ENCODE measurements at places on chromosomes 16 and 17. TPM values are rescaled to one million over a fixed set of nuclear protein-coding genes. Genes with fewer than 3 reads are reported as not detected.

The CBX2 gene
- total RNA-seq = 1.7 TPM

The KRT17 gene
- total RNA-seq = 5.6 TPM

The ALDH3A1 gene
- not detected for total RNA-seq

The ASPA gene
- 2.2 TPM for total RNA-seq

The RHBDF1 gene
- 29.6 TPM for total RNA-seq

The MEOX1 gene
- total RNA-seq = 6.6 TPM

The TAT gene
- total RNA-seq = not detected

The SRL gene
- total RNA-seq = 0.83 TPM

The RRAD gene
- total RNA-seq = 64.9 TPM

The ODF4 gene
- total RNA-seq = not detected

DNA sequence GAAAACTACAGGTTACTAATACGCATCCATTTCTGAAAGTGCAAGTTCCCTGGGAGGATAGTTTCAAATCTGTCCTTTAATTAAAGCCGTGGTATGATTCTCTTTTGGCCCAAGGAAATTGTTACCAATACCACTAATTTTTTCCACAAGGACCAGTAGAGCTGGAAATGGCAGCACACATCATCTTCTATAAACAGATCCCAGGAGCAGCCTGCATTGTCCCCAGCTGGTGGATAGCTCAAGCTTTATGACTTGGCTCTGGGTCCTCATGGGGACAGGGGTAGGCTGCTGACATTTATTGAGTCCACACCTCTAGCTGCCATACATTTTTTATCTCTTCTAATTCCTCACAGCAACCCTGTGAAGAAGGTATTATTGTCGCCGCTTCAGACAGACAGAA is 35.8 kb upstream of the BHLHA9 start:
- no peak for DNase-seq

DNA sequence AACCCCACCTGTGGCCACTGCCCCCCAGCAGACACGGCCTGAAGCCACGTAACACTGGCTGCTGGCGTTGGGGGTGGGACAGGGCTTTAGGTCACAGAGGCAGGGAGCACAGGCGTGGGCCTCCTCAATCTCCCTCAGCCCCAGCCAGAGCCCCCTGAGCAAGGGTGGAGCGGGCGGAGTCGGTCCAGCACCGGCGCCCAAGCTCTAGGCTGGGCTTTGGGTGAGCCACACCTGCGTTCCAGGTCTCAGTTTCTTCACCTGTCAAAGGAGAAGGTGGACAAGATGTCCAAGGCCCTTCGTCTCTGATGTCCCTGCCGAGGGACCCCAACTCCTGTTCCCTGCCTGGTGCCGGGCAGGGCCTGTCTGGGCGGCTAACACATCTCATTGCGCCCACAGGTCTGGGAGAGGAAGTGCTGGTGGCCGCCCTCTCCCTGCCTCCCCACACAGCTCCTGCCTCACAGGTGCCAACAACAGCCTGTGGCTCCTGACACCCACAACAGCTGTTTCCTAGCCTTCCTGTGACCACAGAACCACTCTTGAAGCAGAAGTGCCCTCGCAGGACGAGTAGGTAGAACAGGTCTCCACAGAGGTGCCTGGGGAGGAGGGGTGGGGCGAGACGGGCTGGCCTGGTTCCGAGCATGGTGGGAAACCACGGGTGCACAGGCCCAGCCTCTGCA is 12.0 kb downstream of the FAM83G start:
- no peak for DNase-seq

GRCh38 chr17:79969906-79970305 is 65.8 kb downstream of the TBC1D16 start:
- DNase-seq = no peak

GRCh38 chr17:61519754-61520440 is 67.7 kb downstream of the TBX4 start:
- DNase-seq = no peak

DNA sequence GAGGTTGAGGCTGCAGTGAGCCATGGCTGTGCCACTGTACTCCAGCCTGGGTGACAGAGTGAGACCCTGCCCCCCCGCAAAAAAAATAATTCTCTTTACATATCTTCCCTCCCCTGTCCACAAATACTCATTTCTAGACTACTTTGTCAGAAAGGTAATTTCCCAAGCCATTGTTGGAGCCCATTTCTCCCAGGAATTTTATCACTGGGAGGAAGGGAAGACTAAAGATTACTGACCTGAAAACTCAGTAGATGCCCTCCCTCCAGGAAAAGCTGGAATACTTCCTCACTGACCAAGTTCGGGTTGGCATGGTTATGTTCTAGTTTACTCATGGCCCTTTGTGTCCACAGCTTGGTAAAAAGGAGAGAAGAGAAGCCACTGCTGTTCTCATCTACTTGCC is 4.1 kb downstream of the CALCOCO2 start:
- no peak for DNase-seq

DNA sequence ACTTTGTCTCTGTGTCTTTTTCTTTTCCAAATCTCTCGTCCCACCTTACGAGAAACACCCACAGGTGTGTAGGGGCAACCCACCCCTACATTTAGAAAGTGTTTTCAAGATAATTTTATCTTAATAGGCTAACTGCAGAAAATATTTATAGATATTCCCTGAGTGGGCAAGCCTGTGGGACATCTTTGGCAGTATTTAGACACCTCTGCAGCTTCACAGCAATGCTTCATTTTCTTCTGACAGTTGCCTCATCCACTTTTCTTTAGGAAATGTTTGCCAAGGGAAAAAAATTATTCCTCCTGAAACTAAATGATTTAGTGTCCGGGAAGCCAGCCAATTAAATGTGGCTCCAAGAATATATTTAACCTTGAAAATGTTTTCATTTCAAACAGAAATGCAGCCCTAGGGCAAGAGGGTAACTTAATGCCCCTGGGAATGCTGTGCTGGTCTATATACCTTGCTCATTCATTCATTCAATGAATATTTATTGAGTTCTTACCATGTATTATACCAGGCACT is 290.4 kb downstream of the ABCC12 start:
- no peak for DNase-seq

DNA sequence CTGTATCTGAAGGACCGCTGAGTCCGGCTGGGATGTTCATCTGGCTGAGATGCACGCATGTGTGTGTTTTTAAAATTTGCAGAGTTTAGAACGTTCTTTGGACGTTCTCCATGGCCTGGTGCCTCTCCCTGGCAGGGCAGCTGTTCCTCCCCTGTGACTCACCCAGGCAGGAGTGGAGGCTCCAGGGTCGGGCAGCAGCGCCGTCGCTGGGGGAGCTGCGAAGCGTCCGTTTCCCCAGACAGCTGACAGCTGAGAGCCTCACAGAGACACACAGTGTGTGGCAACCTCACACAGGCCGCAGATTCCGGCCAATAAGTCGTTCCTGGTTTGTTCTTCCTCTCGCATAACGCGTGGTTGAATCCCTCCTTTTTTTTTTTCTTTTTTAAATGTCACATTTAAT is 80.6 kb downstream of the OR1D5 start:
- DNase-seq = no peak

GRCh38 chr16:83797013-83797412 is 10.8 kb upstream of the HSBP1 start:
- no peak for DNase-seq

DNA sequence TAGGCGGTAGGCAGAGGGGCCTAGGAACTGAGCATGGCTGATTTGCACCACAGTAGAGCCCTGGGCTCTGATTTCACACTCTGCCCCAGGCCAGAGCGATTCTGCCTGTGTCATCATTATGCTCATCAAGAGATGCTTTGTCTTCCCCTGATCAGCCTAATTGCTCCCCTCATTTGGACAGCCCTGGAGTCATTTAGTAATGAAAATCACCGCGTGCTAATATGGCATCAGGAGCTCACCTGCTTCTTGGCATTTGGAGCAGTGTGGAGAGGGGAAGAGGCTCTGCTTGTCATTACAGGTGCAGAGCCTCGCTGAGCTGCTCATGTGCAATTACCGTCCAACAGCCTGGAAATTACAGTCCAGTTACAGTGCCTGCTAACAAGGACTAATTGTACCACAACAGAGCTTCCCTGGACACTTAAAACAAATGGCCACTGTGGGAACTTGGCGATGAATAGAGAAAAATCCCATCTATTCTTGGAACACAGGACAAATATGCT is 157.1 kb upstream of the WSCD1 start:
- no peak for DNase-seq

GRCh38 chr17:3308603-3309002 is 10.4 kb upstream of the OR3A1 start:
- DNase-seq = no peak

- no peak for DNase-seq
These were observed 103.7 kb downstream of the USP22 start for GRCh38 chr17:20938988-20939615.

GRCh38 chr17:55254375-55254774 is 10.4 kb upstream of the HLF start:
- DNase-seq = no peak

DNA sequence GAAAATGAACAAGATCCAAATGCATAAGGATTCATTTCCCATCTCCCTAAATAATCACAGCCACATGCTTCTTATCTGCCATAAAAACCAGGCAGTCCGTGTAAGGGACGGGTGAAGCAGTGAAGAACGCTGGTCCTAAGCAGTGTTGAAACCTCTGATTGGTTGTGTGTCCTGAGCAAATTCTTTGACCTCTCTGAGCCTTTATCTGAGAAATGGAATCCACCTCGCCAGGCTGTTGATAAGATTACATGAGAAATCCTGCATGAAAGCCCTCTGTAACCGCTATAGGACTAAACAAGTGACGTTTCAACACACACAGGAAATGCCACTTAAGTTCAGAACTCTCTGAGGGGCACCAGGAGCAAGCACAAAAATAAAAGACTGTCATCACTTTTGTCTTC is 26.8 kb downstream of the GAS7 start:
- DNase-seq = no peak

DNA sequence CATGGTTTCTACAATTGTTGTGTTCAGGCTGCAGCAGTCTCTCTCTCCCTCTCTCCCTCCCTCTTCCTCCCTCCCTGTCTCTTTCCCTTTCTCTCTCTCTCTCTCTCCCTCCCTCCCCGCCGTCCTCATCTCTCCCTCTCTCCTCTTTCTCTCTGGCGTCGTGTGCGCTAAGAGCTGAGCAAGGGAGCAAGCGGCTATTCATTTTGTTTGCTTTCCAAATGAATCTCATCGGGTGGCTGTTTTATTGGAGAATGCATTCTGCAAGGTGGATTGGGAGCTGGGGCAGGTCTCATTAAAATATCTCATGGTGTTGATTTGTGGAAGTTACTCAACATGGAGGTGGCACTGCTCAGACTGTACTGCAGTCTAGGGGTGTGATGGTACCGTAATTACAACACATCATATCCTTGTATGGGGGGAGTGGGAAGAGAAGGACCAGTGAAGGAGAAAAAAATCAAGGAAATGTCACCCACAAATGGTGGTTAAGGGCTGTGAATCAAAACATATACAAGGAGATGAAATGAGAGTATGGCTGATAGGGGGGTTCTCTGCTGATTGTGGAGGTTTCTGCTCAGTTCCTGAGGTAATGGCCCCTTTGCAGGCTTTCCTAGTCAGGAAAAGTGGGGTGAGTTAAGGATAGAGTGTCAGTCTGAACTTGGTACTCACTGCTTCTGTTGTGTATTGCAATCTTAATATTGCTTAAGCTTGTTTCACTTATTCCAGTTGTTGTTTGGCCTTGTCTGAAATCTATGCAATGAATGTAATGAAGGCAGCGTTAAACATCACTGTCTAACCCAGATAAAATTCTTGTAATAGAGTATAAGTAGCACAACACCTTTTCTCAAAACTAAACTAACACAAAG is 2.7 kb downstream of the MSL1 start:
- DNase-seq = no peak

- DNase-seq = no peak
These were observed 5.3 kb upstream of the CAVIN1 start for GRCh38 chr17:42428141-42428944.

GRCh38 chr17:46720408-46720807 is 98.1 kb downstream of the WNT3 start:
- DNase-seq = no peak

- no peak for DNase-seq
These were observed 187.5 kb upstream of the FOXF1 start for GRCh38 chr16:86322806-86323205.

- no peak for DNase-seq
These were observed 22.3 kb upstream of the ZNHIT3 start for GRCh38 chr17:36463916-36464764.

Data from esophagus muscularis mucosa (tissue), 4 donors.